ENCODE measurements at places on chromosomes 13 and 19. TPM values are rescaled to one million over a fixed set of nuclear protein-coding genes. Genes with fewer than 3 reads are reported as not detected.

DNA sequence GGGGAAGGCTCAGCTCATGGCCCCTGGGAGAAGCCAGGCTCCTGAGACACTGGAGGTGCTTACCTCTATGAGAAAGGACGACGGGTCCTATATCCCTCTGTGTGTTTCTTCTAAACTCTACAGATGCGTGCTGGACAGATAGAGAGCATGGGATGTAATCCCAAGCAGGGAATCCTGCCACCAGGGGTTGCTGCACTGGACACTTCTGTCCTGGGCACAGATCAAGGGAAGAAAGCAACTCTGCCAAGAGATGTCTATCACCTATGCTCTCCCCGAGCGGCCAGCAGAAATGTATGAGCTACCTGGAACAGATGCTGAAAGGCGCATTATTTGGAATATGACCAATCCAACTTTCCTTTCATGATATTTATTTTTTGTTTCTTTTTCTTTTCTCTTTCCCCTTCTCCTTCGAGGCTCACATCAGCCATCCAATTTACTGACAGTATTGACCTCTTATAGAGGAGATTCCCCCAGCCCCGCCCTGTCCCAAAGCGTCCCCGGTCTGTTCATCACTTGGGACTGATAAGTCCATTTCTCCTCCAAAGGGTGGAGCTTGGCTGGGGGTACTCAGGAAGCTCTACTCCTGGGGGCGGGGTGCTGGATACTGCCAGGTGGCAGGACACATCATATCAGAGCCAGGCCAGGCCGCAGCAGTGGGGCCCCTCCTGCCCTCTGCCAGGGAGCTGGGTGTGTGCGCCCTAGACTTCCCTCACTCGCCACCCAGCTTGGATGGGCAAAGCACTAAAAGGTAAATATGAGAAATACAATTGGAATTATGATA lies 34.2 kb downstream of the TSHZ3 start:
- no peak for DNase-seq

DNA sequence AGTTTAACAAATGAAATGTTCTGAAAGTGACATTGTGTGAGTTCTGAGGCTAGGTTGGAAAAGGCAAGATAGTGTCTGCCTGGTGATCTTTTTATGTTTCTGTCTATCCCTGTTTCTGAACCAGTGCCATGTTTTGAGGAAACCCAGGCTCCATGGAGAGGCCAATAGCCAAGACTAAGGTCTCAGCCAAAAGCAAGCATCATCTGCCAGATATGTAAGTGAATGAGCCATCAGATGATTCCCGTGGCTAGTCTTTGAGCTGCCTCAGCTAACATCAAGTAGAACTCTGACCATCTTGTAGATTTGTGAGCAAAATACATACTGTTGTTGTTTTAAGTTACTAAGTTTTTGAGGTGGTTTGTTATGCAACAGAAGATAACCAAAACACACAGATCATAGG lies 19.6 kb upstream of the CCNA1 start:
- DNase-seq, result no peak

DNA sequence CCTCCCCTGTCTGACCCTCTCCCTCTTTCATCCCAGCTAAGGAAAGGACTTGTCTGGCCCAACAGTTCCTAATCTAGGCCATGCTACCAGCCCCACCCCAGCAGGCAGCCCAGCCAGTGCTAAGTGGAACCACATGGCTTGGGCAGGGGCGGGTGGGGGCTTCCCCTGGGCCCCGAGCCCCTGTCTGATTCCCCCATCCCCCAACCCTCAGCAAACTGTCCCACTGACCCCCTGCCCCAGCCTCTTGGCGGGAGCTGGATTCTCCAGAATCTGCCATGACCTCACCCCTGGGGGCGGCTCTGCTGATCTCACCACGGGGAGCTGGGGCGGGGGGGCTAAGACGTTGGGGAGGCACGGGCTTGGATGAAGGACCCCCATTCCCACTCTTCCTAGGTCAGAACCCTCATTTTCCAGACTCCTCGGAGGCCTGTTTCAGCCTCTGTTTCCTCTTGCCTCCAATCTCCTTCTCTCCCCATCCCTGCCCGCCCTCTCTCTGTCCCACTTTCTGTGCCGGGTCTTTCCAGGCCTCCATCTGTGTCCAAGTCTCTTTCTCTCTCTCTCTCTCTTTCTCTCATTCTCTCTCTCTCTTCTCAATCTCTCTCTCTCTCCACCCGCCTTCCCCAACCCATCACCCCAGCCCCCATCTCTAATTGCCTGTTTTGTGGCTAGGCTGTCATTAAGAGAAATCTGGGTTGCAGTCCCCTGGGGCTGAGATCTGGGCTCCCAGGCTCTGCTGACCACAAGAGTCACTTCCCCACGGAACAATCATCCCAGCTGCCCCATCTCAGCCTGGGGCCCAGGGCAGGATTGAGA lies 2.7 kb downstream of the COL5A3 start:
- no peak for DNase-seq

DNA sequence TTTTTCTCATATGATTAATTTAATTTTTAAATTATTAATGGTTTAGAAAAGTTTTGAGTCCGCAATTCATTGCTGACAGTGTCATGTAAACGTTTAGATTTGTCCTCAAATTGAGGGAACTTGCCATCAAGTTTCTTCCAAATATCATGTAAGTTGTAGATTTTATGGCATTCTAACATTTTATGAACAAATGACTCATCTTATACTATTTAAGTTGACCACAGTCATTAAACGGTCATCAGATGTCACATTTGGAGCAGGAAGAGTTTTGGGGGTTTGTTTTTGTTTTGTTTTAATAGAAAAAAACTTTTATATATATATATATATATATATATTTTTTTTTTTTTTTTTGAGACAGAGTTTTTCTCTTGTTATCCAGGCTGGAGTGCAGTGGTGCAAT lies 4.3 kb downstream of the ZNF114 start:
- DNase-seq, result no peak

GRCh38 chr13:66036024-66036614 lies 1194.0 kb downstream of the PCDH9 start:
- DNase-seq, result no peak

DNA sequence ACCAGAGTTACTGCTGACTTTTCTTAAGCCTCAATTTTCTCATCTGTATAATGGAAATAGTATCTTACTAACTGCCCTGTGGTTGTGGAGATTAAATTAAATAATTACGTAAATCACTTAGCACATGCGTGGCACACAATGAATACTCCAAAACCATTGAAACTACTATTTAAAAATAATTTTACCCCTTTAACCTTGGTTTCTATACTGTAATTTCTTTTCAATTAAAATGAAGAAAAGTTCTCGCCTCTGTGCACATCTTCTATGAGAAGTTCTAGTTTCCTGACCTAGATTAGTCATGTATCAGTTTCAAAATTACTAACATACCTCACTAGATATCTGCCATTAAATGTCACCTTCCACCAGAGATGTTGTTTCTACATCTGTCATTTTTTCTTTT lies 5.7 kb downstream of the SLITRK1 start:
- no peak for DNase-seq

DNA sequence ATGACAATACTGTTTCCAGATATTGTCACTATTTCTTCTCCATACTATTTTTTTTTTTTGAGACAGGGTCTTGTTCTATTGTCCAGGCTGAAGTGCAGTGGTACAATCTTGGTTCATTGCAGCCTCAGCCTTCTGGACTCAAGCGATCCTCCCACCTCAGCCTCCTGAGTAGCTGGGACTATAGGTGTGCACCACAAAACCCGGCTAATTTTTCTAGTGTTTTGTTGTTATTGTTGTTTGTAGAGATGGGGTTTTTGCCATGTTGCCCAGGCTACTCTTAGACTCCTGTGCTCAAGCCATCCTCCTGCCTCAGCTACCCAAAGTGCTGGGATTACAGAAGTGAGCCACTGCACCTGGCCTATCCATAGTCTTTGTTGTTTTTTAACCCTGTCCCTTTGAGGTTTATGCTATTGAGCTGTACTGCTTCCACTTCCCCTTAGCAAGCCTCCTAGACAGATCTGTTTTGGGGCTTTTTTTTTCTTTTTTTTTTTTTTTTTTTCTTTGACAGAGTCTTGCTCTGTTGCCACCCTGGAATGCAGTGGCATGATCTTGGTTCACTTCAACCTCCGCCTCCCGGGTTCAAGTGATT lies 27.6 kb upstream of the MAP3K10 start:
- DNase-seq, result no peak

DNA sequence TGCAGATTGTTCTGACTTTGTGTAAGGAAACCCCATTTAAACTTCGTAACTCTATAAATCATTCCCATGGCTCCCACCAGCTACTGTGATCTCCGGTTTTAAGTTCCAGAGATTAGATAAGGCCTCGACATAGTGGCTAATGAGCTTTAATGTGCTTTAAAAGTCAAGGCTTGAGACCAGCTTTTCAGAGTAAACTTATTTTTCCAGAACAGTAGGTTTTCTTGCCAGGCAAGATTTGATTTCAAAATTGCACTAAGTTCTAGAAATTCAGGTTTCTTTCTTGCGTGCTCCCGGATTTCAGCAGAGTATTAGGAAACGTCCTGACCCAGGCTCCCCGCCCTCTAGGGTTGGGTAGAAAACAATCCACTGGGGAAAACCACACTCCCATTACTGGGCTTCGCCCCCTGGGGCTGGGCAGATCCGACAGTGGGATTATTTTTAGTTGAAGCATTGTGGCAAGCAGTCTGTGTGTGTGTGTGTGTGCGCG lies 43.3 kb downstream of the CRYL1 start:
- DNase-seq, result no peak

- DNase-seq, result no peak
Measured at GRCh38 chr13:100040196-100040595, 48.7 kb upstream of the PCCA start.

GRCh38 chr19:31074199-31075125 lies 274.8 kb downstream of the TSHZ3 start:
- DNase-seq, result no peak

DNA sequence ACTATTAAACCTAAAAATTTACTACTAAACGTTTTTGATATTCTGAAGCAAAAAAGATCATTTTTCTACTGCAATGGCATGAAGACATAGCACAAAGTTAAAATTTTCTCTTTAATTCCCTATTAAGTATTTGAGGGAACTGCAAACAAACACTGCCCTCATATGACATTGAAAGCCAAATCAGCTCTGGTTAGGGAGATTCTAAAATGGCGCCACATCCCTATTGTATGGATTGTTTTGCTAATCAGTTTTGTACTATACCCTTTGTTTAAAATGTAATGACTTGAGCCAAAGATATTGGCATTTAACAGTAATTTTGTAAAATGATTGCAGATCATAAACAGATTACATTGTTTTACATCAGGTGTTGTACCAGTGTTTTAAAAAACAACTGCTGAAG lies 65.8 kb downstream of the FLT1 start:
- DNase-seq, result no peak

DNA sequence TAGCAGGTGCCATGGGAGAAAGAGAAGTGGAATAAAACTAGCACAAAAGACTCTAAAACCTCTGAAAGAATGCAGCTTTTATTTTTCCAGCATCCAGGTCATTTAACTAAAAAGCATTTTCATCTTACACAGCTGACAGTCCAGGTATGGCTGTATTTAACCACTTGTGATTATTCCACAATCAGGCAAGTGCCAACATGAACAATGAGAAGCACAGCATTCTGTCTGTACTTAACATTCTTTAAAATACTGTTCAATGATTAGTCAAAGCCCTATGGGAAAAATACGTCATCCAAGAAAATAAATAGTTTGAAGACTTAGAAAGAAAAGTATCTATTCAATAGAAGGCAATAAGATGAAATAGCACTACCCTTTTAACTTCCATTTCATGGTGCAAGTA lies 246.9 kb downstream of the LIG4 start:
- no peak for DNase-seq

DNA sequence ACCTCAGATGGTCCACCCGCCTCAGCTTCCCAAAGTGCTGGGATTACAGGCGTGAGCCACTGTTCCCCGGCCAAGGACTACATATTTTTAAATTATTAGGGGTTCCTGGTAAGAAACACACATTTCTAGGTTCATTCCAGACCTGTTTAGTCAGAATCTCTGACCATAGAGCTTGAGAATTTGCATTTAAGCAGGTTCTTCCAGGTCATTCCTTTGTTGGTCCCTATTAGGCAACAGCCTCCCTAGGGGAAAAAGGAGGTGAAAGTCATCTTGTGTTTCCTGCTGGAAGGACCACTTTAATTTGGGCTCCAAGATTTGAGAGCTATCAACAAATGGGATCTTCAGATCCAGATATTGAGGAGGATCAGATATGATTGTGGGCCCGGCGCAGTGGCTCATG lies 16.3 kb downstream of the S1PR2 start:
- DNase-seq, result no peak

GRCh38 chr13:41468631-41469030 lies 11.3 kb downstream of the RGCC start:
- DNase-seq, result no peak

GRCh38 chr19:3980353-3981251 lies 4.7 kb downstream of the EEF2 start:
- DNase-seq, result no peak

Gene CCDC70
- total RNA-seq, result not detected

Gene PIP5K1C
- total RNA-seq, result 43.9 TPM

Gene COX6B2
- total RNA-seq, result 7.3 TPM

Gene CARM1
- total RNA-seq, result 76.4 TPM

Gene NOTCH3
- total RNA-seq, result 204 TPM

Gene XAB2
- 46.6 TPM for total RNA-seq

Gene GRIN3B
- 0.29 TPM for total RNA-seq

Gene KBTBD7
- 11.7 TPM for total RNA-seq

Gene MAU2
- total RNA-seq, result 107 TPM
